ENCODE measurements at places on chromosomes 6 and 20. TPM values are rescaled to one million over a fixed set of nuclear protein-coding genes. Genes with fewer than 3 reads are reported as not detected.

Gene POPDC3
- 5.1 TPM for total RNA-seq

DNA sequence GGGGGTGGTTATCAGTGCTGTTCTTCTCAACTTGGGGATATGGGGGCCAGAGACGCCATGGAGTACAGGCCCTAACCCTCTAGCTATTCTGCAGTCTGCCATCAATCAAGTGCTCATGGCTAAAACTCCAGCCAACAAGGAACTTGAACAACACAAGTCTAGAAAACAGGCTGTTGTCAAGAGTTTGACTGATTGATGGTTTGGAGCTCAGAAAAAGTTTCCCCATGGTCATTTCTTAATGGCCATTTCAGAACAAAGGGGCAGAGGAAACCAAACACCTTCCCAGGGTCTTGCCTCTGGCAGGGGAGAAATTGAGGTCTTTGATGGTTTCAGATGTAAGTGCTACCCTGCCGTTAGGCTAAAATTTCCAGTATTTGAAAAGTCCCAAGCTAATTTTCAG, 15.1 kb downstream of the PCK1 start:
- no peak for DNase-seq

GRCh38 chr6:157080986-157081391, 242.3 kb downstream of the TMEM242 start:
- DNase-seq: peak; percentile 27

DNA sequence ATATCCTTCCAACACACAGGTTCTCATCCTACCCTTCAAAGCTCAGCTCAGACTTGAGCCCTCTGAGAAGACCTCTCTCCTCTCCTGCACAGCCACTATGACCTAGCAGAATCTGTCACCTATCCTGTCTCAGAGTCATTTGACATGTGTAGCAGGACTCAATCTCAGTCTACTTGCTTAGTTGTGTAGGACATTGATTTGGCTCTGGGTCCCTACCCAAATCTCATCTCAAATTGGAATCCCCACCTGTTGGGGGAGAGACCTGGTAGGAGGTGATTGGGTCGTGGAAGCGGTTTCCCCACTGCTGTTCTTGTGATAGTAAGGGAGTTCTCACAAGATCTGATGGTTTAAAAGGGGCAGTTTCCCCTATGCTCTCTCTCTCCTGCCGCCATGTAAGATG, 297.9 kb downstream of the CD83 start:
- no peak for DNase-seq

- DNase-seq: no peak
Observed at GRCh38 chr6:34537922-34538550, 18.1 kb downstream of the SPDEF start.

DNA sequence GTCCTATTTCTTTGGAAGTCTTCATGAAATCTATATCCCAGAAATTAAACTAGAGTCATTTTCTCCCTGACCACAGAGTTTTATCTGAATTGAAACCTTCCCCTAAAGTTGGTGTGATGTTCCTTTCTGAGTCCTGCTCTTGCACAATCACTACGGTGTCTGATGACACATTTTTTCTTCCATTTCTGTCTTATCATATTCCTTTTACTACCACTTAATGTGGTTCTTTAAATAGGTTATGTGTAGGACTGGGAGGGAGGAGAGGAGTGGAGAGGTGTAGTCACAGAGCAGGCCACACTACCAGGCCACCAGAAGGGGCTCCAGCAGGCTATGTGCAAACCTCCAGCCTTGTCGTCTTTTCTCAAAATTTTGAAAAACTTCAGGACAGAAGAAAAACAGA, 39.7 kb upstream of the ATXN1 start:
- DNase-seq: no peak

DNA sequence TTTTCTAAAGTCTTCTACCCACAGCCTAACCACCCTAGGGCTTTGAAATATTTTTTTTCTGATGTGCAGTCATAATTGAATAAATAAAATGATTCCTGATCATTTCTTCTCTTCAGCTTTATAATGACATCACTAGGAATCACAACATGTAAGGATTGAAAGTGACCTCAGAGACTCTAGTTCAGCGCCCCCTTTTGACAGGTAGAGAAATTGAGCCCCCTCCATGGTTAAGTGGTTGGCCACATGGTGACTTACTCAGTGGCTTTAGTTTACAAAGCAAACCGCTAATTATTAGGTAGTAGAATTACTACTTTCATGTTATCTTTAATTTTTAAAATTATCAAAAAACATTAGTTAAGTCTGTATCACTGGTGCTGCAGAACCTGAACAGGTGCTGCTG, 13.3 kb upstream of the SLC2A12 start:
- DNase-seq: peak; percentile 82

DNA sequence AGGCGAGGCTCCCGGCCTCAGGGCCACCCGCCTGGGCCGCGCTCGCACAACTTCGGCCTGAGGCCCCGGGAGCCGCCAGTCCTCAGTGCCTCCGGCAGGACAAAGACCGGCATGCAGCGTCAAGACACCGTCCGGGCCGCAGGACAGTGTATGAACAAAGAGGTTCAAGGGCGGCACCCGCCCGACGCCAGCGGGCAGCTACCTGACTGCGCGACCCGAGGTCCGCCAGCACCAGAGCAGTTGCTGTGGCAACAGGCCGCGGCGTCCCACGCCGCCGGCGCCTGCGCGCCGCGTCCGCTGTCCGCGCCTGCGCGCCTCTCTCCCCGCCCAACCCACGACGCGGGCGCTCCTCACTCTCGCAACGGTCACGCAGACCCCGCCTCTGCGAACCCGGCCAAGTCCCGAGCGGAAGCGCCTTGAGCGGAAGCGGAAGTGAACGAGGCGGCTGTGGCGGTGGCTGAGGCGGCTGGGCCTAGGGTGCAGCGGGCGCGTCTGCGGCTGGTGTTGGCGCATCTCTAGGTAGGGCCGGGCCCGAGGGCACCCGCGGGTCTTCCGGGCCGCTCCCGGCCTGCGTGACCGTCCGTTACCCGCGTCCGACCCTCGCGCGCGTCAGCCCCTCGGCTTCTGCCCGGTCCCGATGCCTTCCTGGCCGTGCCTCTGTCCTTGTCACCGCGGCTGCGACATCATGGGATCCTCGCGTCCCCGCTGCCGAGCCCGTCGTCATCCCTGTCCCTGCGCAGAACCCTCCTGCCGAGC, at the start of gene FAM120B:
FAM120B (plus strand) TSS at position 435 of the 756 bp plus-strand sequence. CDS start 10,633 bp downstream, outside the sequence.
- peak; percentile 82 for DNase-seq
